ENCODE measurements at places on chromosomes 3 and 15.

DNA sequence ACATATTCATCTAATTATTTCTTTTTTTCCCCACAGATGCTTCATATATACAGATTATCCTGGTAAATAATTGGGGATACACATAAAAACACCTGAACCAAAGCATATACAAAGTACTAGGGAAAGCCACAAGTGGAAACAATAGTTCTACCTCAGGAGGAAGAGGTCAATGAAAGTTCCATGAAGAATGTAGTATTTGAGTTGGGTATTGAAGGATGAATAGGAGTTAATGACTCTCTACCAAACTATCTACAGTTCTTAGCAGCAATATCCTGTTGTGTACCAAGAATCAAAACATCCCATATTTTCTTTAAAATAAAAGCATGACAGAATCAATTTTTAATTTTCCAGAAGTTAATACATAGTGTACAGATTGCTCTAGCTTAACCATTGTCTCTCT lies 78.9 kb downstream of the STAC start:
- no peak for DNase-seq
- H3K4me1 ChIP-seq: no peaks in the 10 kb centered on the region
- no peaks in the 10 kb centered on the region for H3K27me3 ChIP-seq
- no peak overlapping the region for H3K27ac ChIP-seq

DNA sequence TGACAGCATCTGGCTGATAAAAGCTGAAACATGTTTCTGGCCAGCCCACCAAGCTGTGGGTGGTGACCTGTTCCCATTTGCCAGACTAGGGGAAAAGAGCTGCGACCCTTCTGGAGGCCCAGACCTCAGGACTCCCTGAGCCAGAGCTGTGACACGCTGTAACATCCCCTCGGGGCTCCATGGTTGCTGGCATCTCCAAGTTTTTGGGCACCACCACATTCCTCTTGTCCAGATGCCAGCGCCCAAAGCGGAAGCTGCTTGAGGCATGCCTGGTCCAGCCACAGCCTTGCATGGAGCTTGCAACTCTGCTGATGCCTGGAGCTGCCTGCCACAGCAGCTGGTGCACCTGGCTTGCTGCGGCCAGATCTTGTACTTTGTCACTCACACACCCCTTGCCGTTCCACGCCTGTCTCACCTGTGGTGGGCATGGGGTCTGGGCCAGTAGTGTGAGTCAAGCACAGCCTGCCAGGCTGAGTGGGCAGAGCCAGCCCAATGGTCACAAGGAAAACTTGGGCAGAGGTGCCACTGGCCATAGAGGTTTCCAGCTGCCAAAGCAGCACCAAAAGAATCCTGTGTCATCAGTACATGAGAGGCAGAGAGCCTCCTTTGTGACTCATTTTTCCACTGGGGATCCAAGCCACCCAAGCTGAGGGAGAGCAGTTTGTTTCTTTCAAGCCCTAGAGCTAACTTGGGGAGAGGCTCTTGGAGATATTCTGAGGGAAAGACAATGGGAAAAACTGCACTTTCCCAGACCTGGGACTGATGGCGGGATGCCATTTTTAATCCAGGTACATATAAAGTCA lies 45.7 kb upstream of the PTX3 start:
- no peaks in the 10 kb centered on the region for H3K4me1 ChIP-seq
- H3K27me3 ChIP-seq: no peaks in the 10 kb centered on the region
- DNase-seq: no peak
- no peaks in the 10 kb centered on the region for H3K36me3 ChIP-seq
- H3K27ac ChIP-seq: no peak overlapping the region

- no peak overlapping the region for H3K4me3 ChIP-seq
- H3K36me3 ChIP-seq: no peaks in the 10 kb centered on the region
- peaks cover 4% of the 10 kb centered on the region for H3K27me3 ChIP-seq
- DNase-seq: no peak
- no peaks in the 10 kb centered on the region for H3K4me1 ChIP-seq
- no peak overlapping the region for H3K27ac ChIP-seq
These were observed 101.9 kb upstream of the THBS1 start for GRCh38 chr15:39478996-39479395.

- no peak for DNase-seq
- no peak overlapping the region for H3K27ac ChIP-seq
- H3K36me3 ChIP-seq: no peaks in the 10 kb centered on the region
These were observed 936.1 kb downstream of the PLOD2 start for GRCh38 chr3:145224886-145225285.

- no peak overlapping the region for H3K4me3 ChIP-seq
- peaks cover 5% of the 10 kb centered on the region for H3K4me1 ChIP-seq
- no peaks in the 10 kb centered on the region for H3K27me3 ChIP-seq
- no peak overlapping the region for H3K27ac ChIP-seq
These were observed 5.4 kb upstream of the CRBN start for GRCh38 chr3:3184876-3185275.

- no peaks in the 10 kb centered on the region for H3K36me3 ChIP-seq
- no peak for DNase-seq
- no peak overlapping the region for H3K27ac ChIP-seq
- H3K4me3 ChIP-seq: no peak overlapping the region
- no peaks in the 10 kb centered on the region for H3K27me3 ChIP-seq
These were observed 350.7 kb upstream of the AZI2 start for GRCh38 chr3:28699283-28699682.

DNA sequence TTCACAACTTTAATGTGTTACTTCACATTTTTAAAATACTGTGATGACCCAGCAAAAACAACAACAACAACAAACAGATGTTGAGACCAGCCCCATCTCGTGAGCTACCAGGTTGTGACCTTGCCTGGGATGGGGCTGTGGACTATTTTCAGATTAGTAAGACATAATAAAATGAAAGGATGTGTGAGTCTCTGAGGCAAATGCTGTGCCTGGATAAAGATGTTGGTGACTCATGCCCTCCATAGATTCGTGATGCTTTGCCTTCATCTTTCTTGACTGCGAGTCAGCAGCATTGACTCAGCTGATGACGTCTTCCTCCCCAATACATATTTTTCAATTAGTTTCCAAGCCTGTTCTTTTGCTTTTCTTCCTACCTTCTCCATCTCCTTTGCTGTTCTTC lies 453.0 kb upstream of the CFAP20DC start:
- H3K36me3 ChIP-seq: no peaks in the 10 kb centered on the region
- H3K4me3 ChIP-seq: no peak overlapping the region
- DNase-seq: peak; percentile 34

DNA sequence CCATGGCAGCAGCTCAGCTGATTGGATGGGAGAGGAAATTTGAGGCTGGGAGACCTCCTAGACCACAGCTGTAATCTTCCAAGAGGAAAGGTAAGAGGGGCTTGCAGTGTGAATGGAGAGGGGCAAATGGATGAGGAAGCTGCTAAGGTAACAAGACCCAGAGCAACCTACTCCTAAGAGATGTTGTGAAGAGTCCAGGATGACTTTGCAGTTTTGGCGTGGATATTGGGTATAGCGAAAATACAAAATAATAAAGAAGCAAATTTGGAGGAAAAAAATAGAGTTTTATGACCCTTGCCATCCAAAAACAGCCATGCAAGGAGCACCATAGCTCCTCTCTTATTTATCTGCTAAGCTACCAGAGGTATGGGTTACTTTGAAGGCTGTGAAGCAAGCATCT lies 186.6 kb downstream of the GREM1 start:
- H3K27me3 ChIP-seq: no peaks in the 10 kb centered on the region
- DNase-seq: no peak
- H3K4me3 ChIP-seq: no peak overlapping the region
- peaks cover 5% of the 10 kb centered on the region for H3K4me1 ChIP-seq

GRCh38 chr3:69081583-69082262 lies 1.6 kb upstream of the UBA3 start:
- no peaks in the 10 kb centered on the region for H3K27me3 ChIP-seq
- peaks cover 69% of the 10 kb centered on the region for H3K4me1 ChIP-seq
- peaks cover 18% of the 10 kb centered on the region for H3K36me3 ChIP-seq
- no peak for DNase-seq
- H3K4me3 ChIP-seq: peak overlapping the region; percentile 66

- peaks cover 30% of the 10 kb centered on the region for H3K36me3 ChIP-seq
- no peaks in the 10 kb centered on the region for H3K27me3 ChIP-seq
- no peak for DNase-seq
These were observed 5.9 kb upstream of the TMEM44 start for GRCh38 chr3:194638991-194639605.

- no peak for DNase-seq
- H3K4me1 ChIP-seq: peaks cover 12% of the 10 kb centered on the region
- peaks cover 30% of the 10 kb centered on the region for H3K27me3 ChIP-seq
- H3K27ac ChIP-seq: no peak overlapping the region
These were observed 2.9 kb downstream of the PLXND1 start for GRCh38 chr3:129603561-129603942.

- no peak overlapping the region for H3K27ac ChIP-seq
- no peak overlapping the region for H3K4me3 ChIP-seq
- DNase-seq: no peak
- H3K27me3 ChIP-seq: peaks cover 4% of the 10 kb centered on the region
These were observed 12.0 kb downstream of the SLCO3A1 start for GRCh38 chr15:91865486-91865885.

DNA sequence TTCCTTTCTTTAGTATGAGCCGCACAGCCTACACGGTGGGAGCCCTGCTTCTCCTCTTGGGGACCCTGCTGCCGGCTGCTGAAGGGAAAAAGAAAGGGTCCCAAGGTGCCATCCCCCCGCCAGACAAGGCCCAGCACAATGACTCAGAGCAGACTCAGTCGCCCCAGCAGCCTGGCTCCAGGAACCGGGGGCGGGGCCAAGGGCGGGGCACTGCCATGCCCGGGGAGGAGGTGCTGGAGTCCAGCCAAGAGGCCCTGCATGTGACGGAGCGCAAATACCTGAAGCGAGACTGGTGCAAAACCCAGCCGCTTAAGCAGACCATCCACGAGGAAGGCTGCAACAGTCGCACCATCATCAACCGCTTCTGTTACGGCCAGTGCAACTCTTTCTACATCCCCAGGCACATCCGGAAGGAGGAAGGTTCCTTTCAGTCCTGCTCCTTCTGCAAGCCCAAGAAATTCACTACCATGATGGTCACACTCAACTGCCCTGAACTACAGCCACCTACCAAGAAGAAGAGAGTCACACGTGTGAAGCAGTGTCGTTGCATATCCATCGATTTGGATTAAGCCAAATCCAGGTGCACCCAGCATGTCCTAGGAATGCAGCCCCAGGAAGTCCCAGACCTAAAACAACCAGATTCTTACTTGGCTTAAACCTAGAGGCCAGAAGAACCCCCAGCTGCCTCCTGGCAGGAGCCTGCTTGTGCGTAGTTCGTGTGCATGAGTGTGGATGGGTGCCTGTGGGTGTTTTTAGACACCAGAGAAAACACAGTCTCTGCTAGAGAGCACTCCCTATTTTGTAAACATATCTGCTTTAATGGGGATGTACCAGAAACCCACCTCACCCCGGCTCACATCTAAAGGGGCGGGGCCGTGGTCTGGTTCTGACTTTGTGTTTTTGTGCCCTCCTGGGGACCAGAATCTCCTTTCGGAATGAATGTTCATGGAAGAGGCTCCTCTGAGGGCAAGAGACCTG lies 13.2 kb downstream of the GREM1 start:
- peak; percentile 24 for DNase-seq
- no peaks in the 10 kb centered on the region for H3K36me3 ChIP-seq
- no peaks in the 10 kb centered on the region for H3K4me1 ChIP-seq
- H3K27ac ChIP-seq: no peak overlapping the region

GRCh38 chr3:38552364-38552763 lies 56.2 kb downstream of the EXOG start:
- no peaks in the 10 kb centered on the region for H3K36me3 ChIP-seq
- no peak overlapping the region for H3K27ac ChIP-seq
- peaks cover 5% of the 10 kb centered on the region for H3K27me3 ChIP-seq
- DNase-seq: no peak

DNA sequence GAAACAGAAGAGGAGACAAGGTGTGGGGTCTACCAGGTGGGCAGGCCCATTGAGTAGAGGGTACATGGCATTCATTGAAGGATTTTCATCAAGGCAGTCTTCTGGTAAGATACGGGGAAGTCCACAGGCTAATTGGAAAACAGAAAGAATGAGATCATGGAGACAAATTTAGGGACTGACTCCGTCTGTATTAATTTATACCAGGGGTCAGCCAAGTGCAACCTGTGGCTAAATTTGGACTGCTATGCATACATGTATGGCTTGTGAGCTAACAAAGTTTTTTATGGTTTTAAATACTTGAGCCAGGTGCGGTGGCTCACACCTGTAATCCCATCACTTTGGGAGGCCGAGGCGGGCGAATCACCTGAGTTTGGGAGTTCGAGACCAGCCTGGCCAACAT lies 21.1 kb upstream of the SNRPN start:
- no peak overlapping the region for H3K27ac ChIP-seq
- H3K27me3 ChIP-seq: no peaks in the 10 kb centered on the region
- no peaks in the 10 kb centered on the region for H3K36me3 ChIP-seq
- H3K4me1 ChIP-seq: no peaks in the 10 kb centered on the region

- no peaks in the 10 kb centered on the region for H3K27me3 ChIP-seq
- no peaks in the 10 kb centered on the region for H3K36me3 ChIP-seq
- H3K4me1 ChIP-seq: peaks cover 63% of the 10 kb centered on the region
- peak overlapping the region; percentile 70 for H3K27ac ChIP-seq
- peak overlapping the region; percentile 4 for H3K4me3 ChIP-seq
These were observed 51.1 kb upstream of the CHD2 start for GRCh38 chr15:92848852-92849598.

GRCh38 chr3:12394569-12395271 lies 89.6 kb upstream of the TSEN2 start:
- H3K27me3 ChIP-seq: peaks cover 19% of the 10 kb centered on the region
- no peak overlapping the region for H3K27ac ChIP-seq
- no peak for DNase-seq
- no peaks in the 10 kb centered on the region for H3K36me3 ChIP-seq
- H3K4me1 ChIP-seq: peaks cover 13% of the 10 kb centered on the region

- no peak for DNase-seq
- H3K27me3 ChIP-seq: peaks cover 15% of the 10 kb centered on the region
- no peak overlapping the region for H3K27ac ChIP-seq
- H3K4me3 ChIP-seq: no peak overlapping the region
- H3K4me1 ChIP-seq: peaks cover 3% of the 10 kb centered on the region
These were observed 78.7 kb downstream of the ISG20 start for GRCh38 chr15:88717382-88718031.

GRCh38 chr15:80367094-80367493 lies 37.1 kb upstream of the ARNT2 start:
- peaks cover 4% of the 10 kb centered on the region for H3K27me3 ChIP-seq
- DNase-seq: peak; percentile 3
- H3K27ac ChIP-seq: no peak overlapping the region
- H3K4me3 ChIP-seq: no peak overlapping the region
- H3K4me1 ChIP-seq: no peaks in the 10 kb centered on the region

DNA sequence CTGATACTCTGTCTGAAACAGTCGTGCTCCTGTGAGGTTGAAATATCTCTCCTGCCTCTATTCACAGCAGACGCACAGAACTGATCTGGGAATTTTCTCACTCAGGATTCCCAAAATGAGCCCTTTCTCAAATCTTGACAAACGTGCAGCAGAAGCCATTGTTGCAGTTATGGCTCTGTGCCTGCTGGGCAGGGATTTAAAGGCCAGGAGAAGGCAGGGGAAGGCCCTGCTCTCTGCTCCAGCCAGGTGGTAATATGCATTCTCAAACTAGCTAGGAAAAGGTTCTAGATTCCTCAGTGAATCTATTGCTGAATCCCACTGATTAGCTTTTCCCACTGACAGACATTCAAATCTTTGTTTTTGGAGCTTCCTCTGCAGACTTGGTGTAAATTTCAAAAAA lies 2.2 kb downstream of the MINAR1 start:
- DNase-seq: no peak
- H3K4me1 ChIP-seq: peaks cover 5% of the 10 kb centered on the region
- peaks cover 43% of the 10 kb centered on the region for H3K27me3 ChIP-seq
- no peaks in the 10 kb centered on the region for H3K36me3 ChIP-seq

GRCh38 chr15:29914511-29914926 lies 92.3 kb upstream of the TJP1 start:
- peaks cover 18% of the 10 kb centered on the region for H3K27me3 ChIP-seq
- no peak for DNase-seq
- H3K4me3 ChIP-seq: no peak overlapping the region
- no peak overlapping the region for H3K27ac ChIP-seq
